ENCODE measurements at places on chromosomes 3 and 15. TPM values are rescaled to one million over a fixed set of nuclear protein-coding genes. Genes with fewer than 3 reads are reported as not detected.

- DNase-seq = no peak
These were observed 56.8 kb upstream of the KCNMB2 start for GRCh38 chr3:178479446-178479845.

LIPH gene
- 122 TPM for total RNA-seq

ATP13A5 gene
- 0.61 TPM for total RNA-seq

SUCLG2 gene
- total RNA-seq = 136 TPM

DNA sequence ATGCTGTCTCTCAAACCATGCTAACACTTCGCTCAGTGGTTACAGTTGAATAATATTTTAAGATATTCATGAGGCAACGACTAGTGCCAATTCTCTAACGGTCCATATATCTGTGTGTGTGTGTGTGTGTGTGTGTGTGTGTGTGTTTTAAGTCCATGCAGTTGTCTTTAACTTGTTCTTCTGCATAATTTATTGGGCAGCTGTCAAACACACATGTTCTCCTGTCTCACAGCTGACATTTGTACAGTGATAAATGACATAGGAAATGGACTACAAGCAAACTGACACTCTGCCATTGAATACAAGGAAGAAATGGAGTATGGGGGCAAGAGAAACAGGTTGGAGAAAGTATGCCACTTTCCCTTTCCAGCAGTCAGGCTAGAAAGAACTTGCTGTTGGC, 172.0 kb downstream of the PDZRN3 start:
- no peak for DNase-seq

OXTR gene
- 0.52 TPM for total RNA-seq

DNA sequence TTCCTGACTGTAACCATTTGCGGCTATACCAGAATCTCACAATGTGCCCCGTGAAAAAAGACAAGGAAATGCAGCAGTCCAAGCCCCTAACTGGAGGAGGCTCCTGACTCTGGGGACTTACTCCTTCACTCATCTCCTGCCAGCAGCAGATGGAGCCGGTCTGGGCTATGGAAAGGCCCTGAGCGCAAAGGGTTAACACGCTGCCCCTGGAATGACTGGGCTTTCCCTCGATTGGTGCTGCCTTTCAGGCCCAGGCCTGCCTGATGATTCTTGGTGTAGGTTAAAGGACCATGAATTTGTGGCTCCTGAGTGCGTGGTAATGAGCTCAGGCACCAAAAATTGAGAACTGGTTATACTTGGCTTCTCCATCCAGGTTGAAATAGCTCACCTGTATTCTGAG, 42.3 kb upstream of the GALNT15 start:
- DNase-seq = no peak

GP9 gene
- not detected for total RNA-seq

- no peak for DNase-seq
These were observed 132.2 kb upstream of the TBC1D5 start for GRCh38 chr3:17874636-17875035.

SAMMSON gene
- not detected for total RNA-seq

DNA sequence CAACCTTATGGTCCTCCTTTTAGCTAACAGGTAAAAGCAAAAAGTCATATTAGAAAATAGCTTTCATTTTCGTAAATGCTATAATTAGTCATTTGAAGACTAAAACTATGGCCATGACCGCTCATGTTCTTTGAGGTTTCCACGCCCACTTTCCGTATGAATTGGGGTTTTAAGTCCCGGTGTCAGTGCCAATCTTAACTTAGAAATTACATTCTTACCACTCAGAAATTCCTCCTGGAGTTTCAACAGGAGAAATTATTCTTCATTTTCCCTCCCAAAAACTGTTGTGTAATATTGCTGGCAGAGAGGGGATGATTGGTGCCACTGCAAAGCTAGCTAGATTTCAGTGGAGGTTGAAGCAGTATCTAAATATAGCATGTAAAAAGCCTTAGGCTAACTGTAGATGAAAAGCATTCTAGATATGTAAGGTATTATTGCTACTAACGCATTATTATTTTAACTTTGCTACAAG, 71.0 kb upstream of the MDFIC2 start:
- DNase-seq = no peak

GRCh38 chr3:117736846-117737245, 1027.3 kb downstream of the TUSC7 start:
- DNase-seq = no peak

DNA sequence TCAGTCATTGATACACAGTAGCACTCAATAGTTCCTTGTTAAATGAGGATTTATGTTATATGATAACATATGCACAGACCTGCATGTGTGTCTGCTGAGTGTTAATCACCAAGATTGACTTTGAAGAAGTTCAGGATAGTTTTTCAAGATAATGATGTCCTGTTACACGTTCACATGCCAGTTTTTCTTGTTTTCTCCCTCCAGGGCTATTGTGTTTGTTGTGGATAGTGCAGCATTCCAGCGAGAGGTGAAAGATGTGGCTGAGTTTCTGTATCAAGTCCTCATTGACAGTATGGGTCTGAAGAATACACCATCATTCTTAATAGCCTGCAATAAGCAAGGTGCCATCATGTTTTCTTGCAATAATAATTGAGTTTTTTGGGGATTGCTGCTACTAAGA, 9.8 kb downstream of the SRPRB start:
- no peak for DNase-seq

DNA sequence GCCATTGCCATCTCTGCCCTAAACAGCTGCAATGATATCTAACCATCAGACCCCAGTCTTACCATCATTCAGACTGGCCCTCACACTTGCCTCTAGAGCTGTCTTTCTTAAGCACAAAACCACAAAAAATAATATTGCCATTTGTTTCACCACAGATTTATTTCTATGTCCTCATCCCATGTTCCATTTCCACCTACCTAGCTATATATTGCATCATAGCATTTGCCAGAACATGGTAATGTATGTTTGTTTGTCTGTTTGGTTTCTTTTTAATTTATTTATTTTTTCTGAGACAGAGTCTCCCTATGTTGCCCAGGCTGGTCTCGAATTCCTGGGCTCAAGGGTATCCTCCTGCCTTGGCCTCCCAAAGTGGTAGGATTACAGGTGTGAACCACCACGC, 18.5 kb upstream of the TUSC7 start:
- DNase-seq = no peak

- no peak for DNase-seq
These were observed 31.4 kb upstream of the GK5 start for GRCh38 chr3:142256712-142257333.

DNA sequence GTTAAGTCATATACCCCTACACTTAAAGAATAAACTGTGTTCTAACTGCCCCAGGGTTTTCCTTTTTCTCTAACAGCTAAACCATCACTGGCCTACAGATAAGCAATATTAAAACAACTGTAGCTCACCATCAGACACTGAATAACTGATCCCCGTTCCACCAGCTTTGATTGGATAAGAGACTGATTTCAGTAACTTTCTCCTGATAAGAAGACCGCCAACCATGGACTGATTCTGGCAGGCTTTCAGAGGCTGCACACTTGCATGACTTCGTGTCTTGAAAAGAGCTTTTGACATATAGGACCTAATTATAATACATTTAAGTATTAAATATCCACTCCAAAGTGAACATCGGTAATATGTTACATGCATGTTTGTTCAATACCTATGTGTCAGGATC, 15.3 kb upstream of the CEP97 start:
- no peak for DNase-seq

GRCh38 chr3:142844339-142844977, 44.4 kb downstream of the PCOLCE2 start:
- peak; percentile 23 for DNase-seq

GRCh38 chr3:137083332-137083731, 125.5 kb downstream of the IL20RB start:
- DNase-seq = no peak

ABI3BP gene
- total RNA-seq = 70.8 TPM

- DNase-seq = no peak
These were observed 70.5 kb upstream of the BOC start for GRCh38 chr3:113140876-113141275.

MYO5C gene
- total RNA-seq = 81.6 TPM

- DNase-seq = no peak
These were observed 25.0 kb downstream of the CSPG4 start for GRCh38 chr15:75687486-75688277.

- no peak for DNase-seq
These were observed 19.2 kb upstream of the CERS3 start for GRCh38 chr15:100547961-100548360.

GRCh38 chr3:17580901-17581300, 161.5 kb downstream of the TBC1D5 start:
- no peak for DNase-seq

GRCh38 chr3:170660139-170660538, 74.3 kb upstream of the SLC7A14 start:
- no peak for DNase-seq

GRCh38 chr3:10995871-10996270, 3.3 kb downstream of the SLC6A1 start:
- DNase-seq = no peak

GRCh38 chr3:162165346-162165745, 668.7 kb downstream of the OTOL1 start:
- no peak for DNase-seq

- no peak for DNase-seq
These were observed 6.5 kb downstream of the POPDC2 start for GRCh38 chr3:119653876-119654275.

Data from mucosa of descending colon (tissue), 3 donors.